ENCODE measurements at places on chromosomes 7 and 10.

DNA sequence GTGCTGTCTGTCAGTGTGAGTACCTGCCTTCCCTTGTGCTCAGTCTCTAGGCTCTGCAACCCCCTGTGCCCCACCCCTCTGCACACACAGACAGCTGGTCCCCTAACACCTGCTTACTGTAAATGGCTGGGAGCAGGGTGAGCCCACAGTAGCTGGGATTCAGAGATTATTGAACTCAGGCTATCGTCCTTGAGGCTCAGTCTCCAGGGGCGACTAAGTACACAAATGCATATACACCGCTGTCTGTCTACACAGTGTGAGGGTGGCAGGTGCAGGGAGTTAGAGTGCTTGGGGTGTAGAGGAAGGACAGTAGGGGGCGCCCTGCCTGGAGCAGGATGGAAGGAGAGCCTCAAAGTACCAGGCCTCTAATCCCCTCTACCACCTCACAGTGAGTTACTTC lies 12.9 kb downstream of the UPP1 start:
- no peak for DNase-seq

DNA sequence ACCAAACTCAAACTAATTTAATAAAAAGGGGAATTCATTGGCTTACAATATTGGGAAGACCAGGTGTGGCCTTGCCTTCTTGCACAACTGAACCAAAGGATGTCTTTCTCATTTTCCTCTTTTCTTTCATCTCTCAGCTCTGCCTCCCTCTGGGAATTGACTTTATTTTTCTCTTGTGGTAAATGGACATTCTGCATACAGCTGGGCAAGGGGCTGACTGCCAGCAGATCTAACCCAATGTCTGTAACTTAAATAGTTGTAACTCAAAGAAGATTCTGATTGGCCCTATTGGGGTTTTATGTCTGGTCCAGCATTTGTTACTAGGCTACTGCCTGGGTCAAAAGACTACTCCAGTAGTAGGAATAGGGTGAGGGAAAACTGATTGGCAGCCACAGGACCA lies 15.3 kb downstream of the PTTG1IP2 start:
- DNase-seq, result no peak

GRCh38 chr10:61272781-61273180 lies 180.4 kb downstream of the TMEM26 start:
- DNase-seq, result no peak

- DNase-seq, result no peak
These were observed 329.0 kb downstream of the ACTR3B start for GRCh38 chr7:153088601-153089000.

DNA sequence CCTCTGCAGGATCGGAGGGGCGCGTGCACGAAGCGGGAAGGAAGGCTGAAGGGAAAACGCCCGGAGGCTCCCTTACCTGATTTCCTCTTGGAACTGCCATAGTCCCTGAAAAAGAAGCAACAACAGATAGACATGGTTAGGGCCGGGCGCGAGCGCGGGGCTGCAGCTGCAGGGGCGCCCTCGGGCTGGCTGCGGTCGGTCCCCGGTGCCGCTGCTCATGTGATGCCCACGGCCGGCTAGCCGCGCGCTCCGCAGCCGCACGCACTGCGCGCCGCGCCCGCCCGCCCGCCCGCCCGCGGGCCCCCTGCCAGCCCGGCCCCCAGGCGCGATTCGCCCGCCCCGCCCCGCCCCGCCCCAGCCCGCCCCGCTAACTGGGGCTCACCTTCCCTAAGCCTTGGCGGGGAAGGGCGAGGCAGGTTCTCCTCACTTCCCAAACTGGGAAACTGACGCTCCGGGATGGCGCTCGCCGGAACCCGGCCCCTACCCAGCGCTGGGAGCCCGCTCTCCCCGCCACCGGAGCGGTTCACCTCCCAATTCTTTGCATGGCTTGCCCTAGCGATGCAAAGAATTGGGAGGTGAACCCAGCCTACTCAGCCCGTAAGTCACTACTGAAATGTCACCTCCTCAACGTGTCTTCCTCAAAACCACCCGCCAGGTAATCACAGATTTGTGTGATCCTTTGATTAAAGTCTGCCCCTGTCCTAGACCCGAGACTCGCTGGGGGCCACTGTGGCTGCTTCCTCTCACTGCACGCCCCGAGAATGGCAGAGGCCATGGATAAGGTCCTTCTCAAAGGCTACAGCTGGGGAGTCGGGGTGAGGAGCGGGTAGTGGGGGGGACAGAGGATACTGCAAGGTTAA lies 162.2 kb downstream of the SH3PXD2A start:
- DNase-seq, result no peak

DNA sequence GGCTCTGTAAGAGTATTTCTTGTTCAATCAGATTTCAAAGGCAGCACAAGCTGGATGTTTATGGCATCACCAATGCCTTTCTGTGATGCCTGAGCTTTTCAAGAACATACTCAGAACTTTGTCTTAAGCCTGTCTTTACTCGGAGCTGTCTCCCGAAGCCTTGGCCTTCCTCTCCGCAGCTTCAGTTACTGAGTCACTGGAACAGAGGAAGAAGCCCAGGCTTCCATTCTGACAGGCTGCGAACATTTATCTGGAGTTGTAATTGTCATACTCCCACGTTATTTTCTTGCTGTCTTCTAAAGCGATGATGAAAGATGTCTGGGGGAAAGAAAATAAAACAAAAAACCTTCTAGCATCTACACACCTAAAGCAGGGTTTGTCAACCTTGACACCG lies 43.9 kb downstream of the GRK5 start:
- DNase-seq, result no peak

- DNase-seq, result no peak
These were observed 5.5 kb downstream of the FXYD4 start for GRCh38 chr10:43376828-43377423.

DNA sequence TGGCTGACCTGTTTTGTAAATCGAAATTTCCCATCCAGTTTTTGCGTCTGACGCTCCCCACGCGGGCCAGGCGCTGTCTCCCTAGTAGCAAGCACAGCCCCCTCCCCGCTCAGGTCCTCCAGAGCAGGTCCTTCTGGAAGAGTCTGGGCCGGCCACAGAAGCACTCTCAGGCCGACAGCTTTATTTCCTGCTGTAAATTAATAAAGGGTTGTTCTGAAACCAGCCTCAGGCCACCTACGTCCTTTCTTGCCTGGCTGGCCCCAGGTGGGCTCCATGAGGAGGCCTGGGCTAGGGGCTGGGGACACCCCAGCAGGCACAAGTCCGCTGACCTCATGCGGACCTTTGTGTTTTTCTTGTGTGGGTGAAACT lies 35.2 kb downstream of the CAMK2B start:
- no peak for DNase-seq

GRCh38 chr10:51716981-51717380 lies 17.6 kb upstream of the CSTF2T start:
- no peak for DNase-seq

DNA sequence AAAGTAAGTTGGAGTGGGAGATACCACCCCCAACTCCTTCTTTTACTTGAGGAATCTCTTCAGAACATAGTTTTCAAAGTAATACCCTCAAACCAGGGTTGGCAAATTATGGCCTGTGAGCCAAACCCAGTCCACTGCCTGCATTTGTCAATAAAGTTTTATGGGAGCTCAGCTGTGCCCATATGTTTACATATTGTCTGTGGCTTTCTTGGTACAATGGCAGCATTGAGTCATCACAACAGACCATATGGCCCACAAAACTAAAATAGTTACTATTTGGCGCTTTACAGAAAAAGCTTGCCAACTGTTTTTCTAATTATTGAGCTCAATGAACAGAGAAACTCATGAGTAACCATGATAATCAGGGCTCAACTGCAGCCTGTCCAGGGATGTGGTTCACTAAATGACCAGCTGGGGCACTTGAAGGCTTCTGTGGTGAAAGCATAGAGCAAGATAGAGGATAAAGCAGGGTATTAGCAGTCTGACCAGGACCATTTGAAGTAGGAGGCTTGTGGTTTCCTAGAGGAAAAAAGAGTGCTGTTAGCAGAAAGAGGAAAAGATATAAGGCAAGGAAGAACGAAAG lies 196.0 kb upstream of the GRB10 start:
- peak; percentile 88 for DNase-seq

DNA sequence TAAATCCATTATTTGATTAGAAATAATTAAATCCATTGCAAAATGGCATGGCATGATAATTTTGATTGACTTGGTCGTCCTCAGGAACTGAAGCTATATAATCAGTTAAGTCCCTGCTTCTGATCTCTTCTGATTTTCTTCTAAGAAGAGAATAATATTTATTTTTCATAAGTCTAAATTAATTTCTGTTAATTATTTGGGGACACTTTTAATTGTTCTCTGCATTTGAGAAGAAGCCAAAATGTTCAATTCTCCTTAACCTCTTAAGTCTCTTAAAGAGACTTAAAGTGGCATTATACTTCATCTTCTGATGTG lies 67.2 kb downstream of the CAV1 start:
- DNase-seq, result no peak

DNA sequence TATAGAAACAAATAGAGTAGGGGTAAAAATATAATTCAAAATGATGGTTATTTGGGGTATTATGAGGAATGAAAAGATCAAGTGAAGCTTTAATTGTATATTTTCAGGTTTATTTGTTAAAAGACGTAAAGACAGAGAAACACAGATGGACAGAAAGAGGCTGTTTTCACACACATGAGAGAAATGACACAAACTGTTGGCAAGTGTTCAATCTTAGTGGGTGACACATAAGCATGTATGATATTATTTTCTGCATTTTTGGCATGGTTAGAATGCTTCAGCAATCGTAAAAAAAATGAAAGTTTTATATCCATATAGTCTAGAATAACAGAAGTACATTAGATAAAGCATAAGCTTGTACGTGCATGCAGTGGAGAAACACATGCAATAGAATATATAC lies 464.4 kb upstream of the AKR1E2 start:
- DNase-seq, result no peak

GRCh38 chr7:28442540-28443420 lies 30.5 kb downstream of the CREB5 start:
- no peak for DNase-seq

DNA sequence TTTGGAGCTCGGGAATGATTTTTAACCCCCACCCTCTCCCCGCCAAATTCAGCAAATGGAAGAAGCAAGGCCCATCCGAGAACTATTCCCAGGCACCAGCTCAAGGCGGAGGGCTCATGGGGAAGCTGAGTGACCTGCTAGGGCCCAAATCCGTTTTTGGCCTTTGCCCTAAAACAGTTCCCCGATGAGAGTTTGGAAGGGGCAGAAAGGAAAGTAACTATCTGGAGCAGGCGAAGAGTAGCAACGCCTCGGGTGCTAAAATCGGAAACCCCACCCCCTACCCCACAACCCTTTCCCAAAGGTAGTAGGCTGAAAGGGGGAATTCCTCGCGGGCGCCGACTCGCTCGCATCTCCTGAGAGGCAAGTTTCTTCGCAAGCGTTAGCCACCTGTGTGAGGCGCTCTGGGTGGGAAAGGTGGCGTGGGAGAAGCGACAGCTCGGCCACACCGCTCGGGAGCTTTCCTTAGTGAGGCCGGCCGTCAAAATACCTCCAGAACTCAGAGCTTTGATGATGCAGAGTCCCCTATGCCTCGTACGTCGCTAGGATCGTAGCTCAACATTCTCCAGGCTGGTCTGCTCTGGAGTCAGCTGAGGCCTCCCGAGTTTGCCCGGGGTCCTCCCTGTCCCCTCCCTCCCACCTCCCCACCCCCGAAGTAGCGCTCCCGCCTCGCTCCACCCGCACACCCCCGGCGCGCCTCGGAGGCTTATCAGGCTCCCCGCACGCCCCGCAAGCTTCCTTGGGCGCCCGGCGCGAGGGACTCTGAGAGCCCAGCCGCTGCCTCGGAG lies 642 bp upstream of the PRKG1 start:
- no peak for DNase-seq

- no peak for DNase-seq
These were observed 7.4 kb upstream of the CRYGN start for GRCh38 chr7:151447312-151447711.

DNA sequence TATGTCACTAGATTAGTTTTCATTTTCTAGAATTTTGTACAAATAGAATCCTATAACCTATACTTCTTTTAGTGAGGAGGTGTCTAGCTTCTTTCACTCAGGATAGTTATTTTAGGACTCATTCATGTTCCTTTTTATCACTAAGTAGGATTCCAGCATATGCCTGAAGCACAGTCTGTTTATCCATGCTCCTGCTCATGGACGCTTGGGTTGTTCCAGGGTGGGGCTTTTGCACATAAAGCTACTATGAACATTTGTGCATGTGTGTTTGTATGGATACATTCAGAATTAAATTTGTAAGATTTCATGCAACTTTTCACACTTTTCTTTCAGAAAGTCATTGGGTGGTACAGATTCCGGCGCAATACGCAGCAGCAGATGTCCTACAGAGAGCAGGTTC lies 24.6 kb downstream of the ABRAXAS2 start:
- no peak for DNase-seq

GRCh38 chr10:117139581-117140524 lies 1.8 kb upstream of the VAX1 start:
- no peak for DNase-seq

- no peak for DNase-seq
These were observed 44.8 kb upstream of the ADO start for GRCh38 chr10:62759599-62760175.

DNA sequence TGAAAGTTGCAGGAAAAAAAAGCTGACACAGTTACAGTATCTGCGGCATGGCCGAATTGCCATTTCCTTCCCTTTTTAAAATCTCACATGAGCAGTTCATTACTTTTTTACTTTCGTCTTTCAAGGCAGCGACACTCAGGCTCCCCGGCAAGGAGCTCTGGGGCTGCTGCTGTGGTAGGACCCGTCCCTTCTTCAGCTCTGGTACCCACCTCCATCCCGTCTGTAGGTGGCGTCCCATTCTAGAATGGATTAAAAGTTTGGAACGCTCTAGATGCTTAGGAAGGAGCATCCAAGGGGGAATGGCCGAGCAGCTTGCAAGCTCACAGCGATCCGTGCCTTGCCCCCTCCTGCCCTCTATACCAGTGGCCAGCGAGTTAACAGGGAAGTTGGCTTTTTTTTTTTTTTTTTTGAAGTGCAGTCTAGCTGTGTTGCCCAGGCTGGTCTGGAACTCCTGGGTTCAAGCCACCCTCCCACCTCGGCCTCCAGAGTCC lies 22.8 kb upstream of the TTYH3 start:
- DNase-seq, result no peak

DNA sequence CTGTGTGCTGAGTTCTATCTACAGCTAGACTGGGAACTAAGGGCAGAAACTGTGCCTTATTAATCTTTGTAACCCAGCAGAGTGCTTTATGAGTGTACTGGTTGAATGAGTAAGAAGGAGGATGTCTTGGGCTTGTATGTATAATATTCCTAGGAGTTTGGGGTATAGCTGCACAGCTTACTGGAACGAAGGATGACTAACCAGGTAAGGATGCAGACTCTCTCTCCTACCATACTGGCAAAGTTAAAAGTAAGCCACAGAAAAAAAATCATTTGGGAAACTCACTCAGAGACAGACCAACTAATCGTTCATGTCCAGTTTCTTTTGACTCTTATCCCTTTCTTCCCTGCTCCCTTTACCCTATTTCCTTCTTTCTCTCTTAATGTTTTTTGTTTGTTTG lies 1.4 kb upstream of the DHTKD1 start:
- no peak for DNase-seq

Data from DMS 273 treated with DMSO at 0.1 percent for 48 hours (cell line).